Stimulated activated CD8-positive, alpha-beta memory T cell treated with anti-CD3 and anti-CD28 coated beads, Interleukin-15, amount 100 ng/mL, for 1 hour (primary cell): ENCODE measurements at places on chromosomes 11 and 22.

- DNase-seq = no peak
Measured at GRCh38 chr22:46580940-46581537, 39.1 kb upstream of the GRAMD4 start.

GRCh38 chr22:46537946-46538813 is 760 bp upstream of the CELSR1 start:
- no peak for DNase-seq

- DNase-seq = no peak
Measured at GRCh38 chr11:12232817-12233601, 122.6 kb downstream of the MICAL2 start.

GRCh38 chr11:111735262-111736116 is 30.7 kb downstream of the PPP2R1B start:
- no peak for DNase-seq

- no peak for DNase-seq
Measured at GRCh38 chr22:19932367-19933206, 9.0 kb upstream of the COMT start.

GRCh38 chr11:112100462-112100861 is 13.8 kb downstream of the SDHD start:
- DNase-seq = no peak

DNA sequence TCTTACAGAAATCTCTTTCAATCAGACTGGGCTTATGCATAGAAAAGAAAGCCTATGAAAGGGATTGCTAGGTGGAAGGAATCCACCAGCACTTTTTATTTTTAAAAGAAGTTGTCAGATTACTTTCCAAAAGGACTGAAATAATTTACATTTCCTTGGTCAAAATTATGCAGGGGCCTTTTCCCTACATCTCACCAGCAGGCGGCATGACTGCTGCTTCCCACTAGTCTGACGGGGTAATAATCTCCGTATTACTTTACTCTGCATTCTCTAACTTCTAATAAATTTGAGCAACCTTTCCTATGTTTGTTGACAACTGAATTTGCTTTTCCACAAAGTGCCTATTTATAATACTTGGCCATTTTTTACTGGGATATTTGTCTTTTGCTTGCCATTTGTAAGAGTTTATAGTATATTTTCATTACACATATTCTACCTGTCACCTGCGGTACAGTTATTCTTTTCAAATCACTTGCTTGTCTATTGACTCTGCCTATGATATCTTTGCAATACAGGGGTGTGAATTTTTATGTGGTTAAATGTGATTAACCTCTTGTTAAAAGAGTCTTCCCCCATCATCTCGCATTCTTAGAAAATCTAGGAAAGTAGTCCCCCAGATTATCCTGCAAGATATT is 51.9 kb upstream of the USP47 start:
- DNase-seq = no peak

GRCh38 chr22:36942556-36942955 is 29.1 kb downstream of the CSF2RB start:
- DNase-seq = no peak
